Tongue (tissue), 3 donors: ENCODE measurements at places on chromosomes 2 and 18. TPM values are rescaled to one million over a fixed set of nuclear protein-coding genes. Genes with fewer than 3 reads are reported as not detected.

Gene MARCO
- 2.7 TPM for total RNA-seq

Gene BMP10
- total RNA-seq: not detected

Gene CAPN14
- total RNA-seq: 20.5 TPM

Gene TEX261
- total RNA-seq: 63.3 TPM

Gene SUCLG1
- total RNA-seq: 79.6 TPM

Gene SP3
- total RNA-seq: 203 TPM

Gene ABCB11
- not detected for total RNA-seq

Gene ADD2
- total RNA-seq: 2.8 TPM

Gene PSTPIP2
- total RNA-seq: 3.8 TPM

Gene TUBA3D
- total RNA-seq: not detected

Gene OST4
- total RNA-seq: 209 TPM

Gene ATP8B1
- 16.6 TPM for total RNA-seq

Gene VWA3B
- total RNA-seq: 0.10 TPM

Gene BOLL
- total RNA-seq: 2.8 TPM

Gene CD8A
- 0.72 TPM for total RNA-seq

Gene LOXHD1
- 3.4 TPM for total RNA-seq

Gene DHRS9
- 1.6 TPM for total RNA-seq

Gene MAPK4
- 5.2 TPM for total RNA-seq

Gene HTR2B
- total RNA-seq: 0.31 TPM

Gene NAT8
- not detected for total RNA-seq

Gene TGFBRAP1
- total RNA-seq: 16.8 TPM

Gene TUBA3E
- total RNA-seq: not detected

Gene CPS1
- 2.8 TPM for total RNA-seq

Gene MMADHC
- total RNA-seq: 132 TPM

Gene CTIF
- total RNA-seq: 23.4 TPM

Gene CDK15
- 0.62 TPM for total RNA-seq

Gene RTP5
- total RNA-seq: not detected

Gene SERPINB3
- 1.3 TPM for total RNA-seq

Gene COL5A2
- 607 TPM for total RNA-seq

Gene FTCDNL1
- total RNA-seq: 6.7 TPM

Gene CSRNP3
- 20.6 TPM for total RNA-seq

Gene GREB1
- total RNA-seq: 6.9 TPM

Gene NOSTRIN
- 6.9 TPM for total RNA-seq

Gene IER3IP1
- total RNA-seq: 16.9 TPM

Gene CRYBA2
- total RNA-seq: not detected

Gene CYP26B1
- 13.8 TPM for total RNA-seq

Gene SLC25A12
- total RNA-seq: 83.1 TPM

Gene CNGA3
- 0.51 TPM for total RNA-seq
